ENCODE measurements at places on chromosomes 2 and 18. TPM values are rescaled to one million over a fixed set of nuclear protein-coding genes. Genes with fewer than 3 reads are reported as not detected.

The MTCL1 gene
- 1.7 TPM for total RNA-seq

The FAM98A gene
- 33.7 TPM for total RNA-seq

The TWIST2 gene
- not detected for total RNA-seq

The CHRNG gene
- total RNA-seq = not detected

The ANKRD62 gene
- total RNA-seq = not detected

The SNORC gene
- total RNA-seq = 1.1 TPM

The SERPINB5 gene
- total RNA-seq = not detected

The ACVR1C gene
- total RNA-seq = 2.5 TPM

The MAP3K19 gene
- total RNA-seq = not detected

The SLC30A3 gene
- 0.45 TPM for total RNA-seq

The KLHL41 gene
- total RNA-seq = not detected

The CKAP2L gene
- 59.1 TPM for total RNA-seq

The APLF gene
- total RNA-seq = 3.7 TPM

The UGT1A7 gene
- not detected for total RNA-seq

The CSRNP3 gene
- total RNA-seq = not detected

The MROH2A gene
- total RNA-seq = not detected

The TUBA3D gene
- not detected for total RNA-seq

The SEPTIN2 gene
- total RNA-seq = 211 TPM

The UNC80 gene
- not detected for total RNA-seq

The EEF1B2 gene
- total RNA-seq = 650 TPM
